Skin of body (tissue), 3 donors: ENCODE measurements at places on chromosomes 12 and 14.
A peak's percentile ranks its signal among the peaks of the same experiment; 100 is the strongest.

DNA sequence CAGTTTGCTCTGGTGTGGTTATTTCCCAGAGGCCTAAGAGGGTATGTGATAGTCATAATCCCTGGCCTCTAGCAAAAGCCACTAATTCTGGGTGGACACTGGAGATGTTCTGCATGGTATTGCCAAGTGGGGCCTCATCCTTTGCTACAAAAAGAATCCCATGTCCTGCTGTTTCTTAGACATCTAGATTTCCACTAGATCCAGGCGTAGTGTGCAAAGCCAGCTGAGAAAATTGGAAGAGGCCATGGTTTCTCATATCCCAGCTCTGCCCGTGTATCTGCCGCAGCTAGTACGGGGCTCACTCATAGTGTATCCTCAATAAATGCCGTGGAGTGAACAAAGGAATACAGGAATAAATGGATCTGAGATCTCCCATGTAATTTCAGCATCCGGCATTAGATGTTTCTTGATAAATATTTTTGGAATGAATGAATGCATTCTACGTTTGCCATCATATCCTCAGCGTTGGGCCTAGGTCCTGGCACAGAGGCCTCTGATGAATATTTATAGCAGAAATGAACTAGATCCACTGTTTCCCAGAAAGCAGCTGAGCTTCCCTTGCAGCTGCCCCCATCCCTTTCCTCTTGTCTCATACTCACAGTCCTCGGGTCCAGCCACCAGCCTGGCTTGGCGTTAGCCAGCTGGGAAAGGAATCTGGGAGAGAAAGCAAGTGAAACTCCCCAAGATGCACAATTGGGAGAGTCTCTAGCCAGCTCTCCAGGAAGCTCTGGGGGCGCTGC is 76.3 kb upstream of the NOS1 start:
- DNase-seq = no peak

DNA sequence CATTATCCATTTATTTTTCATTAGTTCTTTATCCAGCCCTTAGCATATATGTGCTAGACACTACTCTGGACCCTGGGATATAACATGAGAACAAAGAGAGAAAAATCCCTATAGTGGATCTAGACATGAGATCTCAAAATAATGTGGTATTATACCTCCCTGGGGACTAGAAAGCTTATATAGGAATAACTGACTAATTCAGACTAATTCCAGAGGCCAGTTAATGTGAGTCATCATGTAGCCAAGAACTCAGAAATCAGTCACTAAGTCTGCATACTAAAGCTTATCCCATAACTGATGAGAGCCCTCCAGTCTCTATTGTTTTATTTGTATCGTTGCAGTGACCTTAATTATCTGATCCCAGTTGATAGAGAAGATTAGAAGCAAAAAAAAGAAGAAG is 267.1 kb upstream of the RGS6 start:
- DNase-seq = no peak

DNA sequence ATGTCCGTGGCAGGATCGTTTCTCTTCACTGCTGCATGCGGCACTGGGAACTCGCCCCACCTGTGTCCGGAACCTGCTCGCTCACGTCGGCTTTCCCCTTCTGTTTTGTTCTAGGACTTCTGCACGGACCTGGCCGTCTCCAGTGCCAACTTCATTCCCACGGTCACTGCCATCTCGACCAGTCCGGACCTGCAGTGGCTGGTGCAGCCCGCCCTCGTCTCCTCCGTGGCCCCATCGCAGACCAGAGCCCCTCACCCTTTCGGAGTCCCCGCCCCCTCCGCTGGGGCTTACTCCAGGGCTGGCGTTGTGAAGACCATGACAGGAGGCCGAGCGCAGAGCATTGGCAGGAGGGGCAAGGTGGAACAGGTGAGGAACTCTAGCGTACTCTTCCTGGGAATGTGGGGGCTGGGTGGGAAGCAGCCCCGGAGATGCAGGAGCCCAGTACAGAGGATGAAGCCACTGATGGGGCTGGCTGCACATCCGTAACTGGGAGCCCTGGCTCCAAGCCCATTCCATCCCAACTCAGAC is 1.2 kb downstream of the FOS start:
- no peak for DNase-seq

DNA sequence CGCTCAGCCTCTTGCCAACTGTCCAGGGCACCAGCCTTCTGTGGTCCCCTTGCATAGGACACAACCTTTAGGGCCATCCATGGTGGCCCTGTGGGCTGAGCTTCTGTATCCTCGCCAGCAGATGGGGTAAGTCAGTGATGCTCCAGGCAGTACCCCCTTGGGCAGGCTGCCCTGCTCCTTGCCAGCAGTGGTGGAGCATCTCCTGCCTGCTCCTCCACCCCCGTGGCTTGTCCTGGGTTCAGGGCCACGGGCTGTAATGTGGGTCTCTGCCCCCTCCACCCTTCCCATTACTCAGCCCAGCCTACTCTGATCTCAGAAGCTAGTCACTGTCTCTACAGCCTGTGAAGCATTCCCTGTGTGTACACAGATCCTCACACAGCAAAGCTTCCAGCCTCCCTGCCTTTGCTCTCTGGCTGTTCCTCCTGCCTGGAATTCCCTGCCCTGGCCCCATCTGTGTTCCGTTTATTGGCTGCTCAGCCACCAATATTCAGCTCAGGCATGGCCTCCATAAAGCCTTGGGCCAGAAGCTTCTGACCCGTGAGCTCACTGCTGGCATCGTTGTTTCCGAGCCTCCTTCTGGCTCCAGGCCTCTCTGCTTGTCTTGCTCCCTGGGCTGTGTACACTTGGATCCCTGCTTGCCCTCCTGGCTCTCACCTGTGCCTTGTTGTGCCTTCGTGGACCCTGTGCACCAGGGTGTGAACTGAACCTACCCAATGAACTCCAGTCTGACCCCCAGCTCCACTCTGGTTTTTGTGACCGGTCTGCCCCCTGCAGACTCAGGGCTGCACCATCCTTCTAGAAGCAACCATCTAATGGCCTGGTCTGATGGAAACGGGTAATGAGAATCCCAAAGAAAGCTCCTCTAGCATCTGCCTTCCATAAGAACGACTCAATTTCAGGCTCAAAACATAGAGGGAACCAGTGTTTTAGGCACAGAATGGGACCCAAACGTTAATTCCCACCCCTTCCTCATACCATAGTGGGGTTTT is 177.0 kb upstream of the PRMT8 start:
- peak; percentile 50 for DNase-seq

GRCh38 chr14:58864751-58865513 is 227.2 kb downstream of the DACT1 start:
- DNase-seq = peak; percentile 66

DNA sequence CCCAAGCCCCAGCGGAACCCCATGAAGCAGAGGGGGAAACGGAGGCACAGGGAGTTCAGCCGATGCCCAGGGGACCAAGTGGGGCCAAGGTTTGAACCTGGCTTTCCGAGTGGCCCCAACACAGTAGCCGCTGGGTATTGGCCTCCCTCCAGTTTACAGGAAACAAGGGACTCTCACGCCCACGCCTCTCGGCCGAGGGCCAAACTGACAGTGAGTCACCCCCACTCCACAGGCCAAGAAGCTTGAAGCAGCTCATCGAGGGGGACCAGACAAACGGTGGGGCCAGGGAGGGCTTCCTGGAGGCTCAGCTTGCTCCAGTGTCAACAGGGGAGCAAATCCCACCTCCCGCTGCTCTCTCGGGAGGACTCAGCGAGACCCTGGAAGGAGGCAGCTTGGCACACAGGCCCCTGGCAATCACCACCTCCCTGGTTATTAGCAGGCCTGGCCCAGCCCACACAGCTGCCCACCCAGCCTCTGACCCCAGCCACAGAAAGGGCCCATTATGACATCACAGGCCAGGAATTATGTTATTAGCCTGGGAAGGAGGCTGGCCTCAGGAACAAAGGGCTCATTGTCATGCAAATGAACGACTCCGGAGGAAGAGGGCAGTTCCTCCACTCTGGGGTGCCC is 54.6 kb downstream of the NCOR2 start:
- peak; percentile 77 for DNase-seq

DNA sequence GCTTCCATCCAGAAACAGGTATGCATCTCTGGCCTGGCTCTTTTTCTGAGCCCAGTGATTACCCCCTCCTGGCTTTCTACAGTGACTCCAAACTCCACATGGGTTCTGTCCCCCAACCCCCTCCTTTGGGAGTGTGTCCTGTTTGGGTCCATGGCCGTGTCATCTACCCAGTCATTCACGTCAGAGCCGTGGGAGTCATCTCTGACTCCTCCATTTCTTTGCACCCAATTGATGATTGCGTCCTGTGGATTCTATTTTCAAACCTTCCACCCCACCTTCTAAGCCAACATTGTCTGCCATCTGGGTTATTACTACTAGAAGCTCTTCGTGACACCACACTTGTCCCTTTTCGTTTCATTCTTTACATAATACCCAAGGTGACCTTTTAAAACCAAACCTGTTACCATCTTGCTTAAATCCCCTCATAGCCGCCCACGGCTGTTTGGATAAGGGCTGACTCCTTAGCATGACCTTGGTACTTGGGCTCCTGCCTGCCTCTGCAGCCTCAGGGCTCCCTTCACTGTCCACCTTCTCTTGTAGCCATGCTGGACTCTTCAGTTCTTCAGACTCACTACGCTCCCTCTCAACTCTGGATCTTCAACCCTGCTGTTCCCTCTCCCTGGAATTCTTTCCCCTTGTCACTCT is 38.1 kb upstream of the NT5DC3 start:
- no peak for DNase-seq

DNA sequence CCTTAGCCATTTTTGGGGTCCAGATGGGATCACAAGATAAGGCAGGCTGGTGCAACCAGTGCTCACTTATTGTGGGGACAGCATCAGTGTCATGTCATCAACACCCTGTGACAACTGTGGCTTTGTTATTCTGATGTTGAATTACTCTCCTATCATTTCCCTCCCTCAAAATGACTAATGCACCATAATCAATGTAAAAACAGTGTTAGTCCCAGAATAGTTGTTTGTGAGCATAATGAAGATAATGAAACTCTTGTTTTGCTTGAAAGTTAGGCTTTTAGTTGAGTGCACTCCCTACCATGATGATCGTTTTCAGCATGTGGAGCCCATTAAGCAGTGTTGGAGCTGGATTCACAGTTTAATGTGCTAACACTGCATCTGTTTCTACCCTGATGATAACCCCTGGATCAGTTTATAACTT is 151.4 kb downstream of the TMTC2 start:
- peak; percentile 56 for DNase-seq

GRCh38 chr12:69906411-69907216 is 81.6 kb downstream of the MYRFL start:
- no peak for DNase-seq

DNA sequence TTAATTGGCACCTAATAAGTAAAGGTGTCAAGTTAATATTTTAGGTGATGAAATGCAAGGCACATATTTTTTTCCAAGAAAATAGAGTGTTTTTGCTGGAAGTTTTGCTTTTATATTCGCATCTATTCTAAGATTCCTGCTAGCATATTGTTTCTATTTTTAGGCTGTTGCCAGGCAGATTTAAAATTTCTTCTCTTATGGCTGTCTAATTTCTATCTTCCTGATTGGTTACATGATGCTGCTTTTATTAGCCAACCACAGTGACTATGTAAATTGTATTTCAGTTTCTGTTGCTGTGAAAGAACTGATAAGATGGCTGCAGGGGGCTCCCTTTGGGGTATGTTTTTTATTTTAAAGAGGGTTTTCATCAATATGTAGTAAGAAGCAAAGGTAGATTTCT is 42.7 kb downstream of the ATF7IP start:
- DNase-seq = peak; percentile 17

DNA sequence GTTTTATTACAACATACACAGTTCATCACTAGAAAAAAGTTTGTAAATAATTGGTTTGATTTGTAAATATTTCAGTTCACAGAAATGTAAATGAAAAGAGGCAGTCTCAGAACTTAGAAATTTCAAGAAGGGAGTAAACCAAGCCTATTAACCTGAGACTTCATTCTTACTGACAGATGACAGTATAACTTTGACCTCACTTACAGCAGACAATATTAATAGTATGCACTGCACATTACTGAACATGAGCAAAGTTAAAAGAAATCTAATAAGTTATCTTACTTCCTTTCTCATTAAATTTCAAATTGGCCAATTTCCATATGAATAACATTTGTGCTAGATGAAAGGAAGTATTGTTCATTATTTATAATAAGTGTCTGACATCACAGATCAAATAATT is 235.8 kb downstream of the SLC6A15 start:
- DNase-seq = no peak

DNA sequence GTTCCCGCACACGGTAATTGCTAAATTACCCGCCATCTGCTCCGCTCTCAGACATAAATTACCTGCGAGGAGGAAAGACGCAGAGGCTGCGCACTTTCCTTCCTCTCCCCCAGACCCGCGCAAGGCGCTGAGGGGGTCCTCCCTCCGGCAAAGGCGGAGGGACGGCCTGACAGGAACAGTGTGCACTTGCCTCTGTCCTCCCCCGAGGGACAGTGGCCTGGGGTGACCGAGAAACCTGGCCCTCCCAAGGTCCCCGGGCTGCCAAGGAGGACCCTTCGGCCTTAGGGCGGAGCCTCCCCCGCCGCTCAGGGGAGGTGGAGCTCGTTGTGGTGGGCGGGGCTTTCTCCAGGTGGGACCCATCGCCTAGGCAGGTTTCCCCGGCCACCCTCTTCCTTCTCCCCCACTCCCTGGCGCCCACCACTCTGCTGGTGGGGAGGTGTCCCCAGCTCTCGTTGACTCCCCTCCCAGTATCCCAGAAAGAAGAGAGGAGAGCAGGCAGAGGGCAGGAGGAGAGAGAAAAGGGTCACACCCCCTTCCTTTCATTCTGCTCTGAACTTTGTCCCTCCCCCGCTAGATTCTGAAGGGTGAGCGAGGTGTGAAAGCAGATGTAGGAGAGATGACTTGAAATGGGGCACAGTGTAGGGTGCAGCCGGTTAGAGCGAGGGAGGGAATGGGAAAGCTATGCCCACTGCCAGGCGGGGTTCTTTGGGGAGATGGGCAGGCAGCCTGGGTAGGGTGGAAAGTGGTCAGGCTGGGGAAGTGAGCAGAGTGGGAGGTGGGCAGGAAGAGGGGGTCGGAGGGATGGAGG is 11.4 kb upstream of the CALCOCO1 start:
- no peak for DNase-seq

- DNase-seq = no peak
Measured at GRCh38 chr14:93285044-93285443, 47.8 kb downstream of the BTBD7 start.

DNA sequence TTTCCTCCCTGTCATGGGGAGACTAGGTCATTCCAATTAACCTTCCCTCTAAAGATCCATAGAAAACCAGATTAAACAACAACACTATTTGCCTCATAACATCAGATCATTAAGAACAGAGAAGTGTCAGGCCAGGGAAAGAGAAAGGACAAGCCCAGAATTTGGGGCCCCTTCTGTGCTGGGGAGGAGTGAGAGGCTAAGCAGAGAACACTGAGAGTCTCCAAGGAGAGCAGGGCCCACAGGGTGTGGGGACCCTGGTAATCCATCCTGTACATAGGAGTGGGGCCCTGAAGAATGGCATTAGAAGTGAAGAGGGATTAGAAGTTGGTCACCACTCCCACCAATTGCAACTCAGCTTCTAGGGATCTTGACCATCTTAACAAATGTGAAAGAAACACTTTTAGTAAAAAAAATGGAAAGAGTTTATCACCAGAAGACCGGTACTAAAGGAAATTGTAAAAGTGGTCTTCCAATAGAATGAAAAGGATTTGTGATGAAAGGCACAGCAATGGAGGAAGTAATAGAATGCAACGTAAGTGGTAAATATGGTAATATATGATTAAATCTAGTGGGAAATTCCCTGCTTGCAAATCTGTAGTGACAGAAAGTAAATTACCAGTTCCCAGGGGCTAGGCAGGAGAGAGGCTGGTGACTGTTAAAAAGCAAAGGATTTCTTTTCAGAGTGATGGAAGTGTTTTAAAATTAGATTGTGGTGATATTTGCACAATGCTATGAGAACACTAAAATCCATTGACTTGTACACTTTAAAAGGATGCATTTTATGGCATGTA is 14.0 kb upstream of the TMTC1 start:
- DNase-seq = no peak

- no peak for DNase-seq
Measured at GRCh38 chr14:92308716-92309115, 14.2 kb upstream of the SLC24A4 start.
